ENCODE measurements at places on chromosomes 4 and X. TPM values are rescaled to one million over a fixed set of nuclear protein-coding genes. Genes with fewer than 3 reads are reported as not detected.

Gene PCYT1B
- total RNA-seq, result 0.92 TPM

Gene SCOC
- 74.6 TPM for total RNA-seq

Gene HSFX4
- total RNA-seq, result not detected

Gene SPANXC
- total RNA-seq, result not detected

Gene CSAG1
- not detected for total RNA-seq

Gene MAGEC1
- not detected for total RNA-seq

Gene PNMA6A
- total RNA-seq, result 3.9 TPM

Gene FAM9C
- total RNA-seq, result not detected

Gene PABPC4L
- 25.2 TPM for total RNA-seq

Gene TLL1
- under 0.01 TPM for total RNA-seq

Gene SH3BP2
- 19.1 TPM for total RNA-seq

Gene ELF4
- 13.1 TPM for total RNA-seq

Gene SPRY1
- total RNA-seq, result 5.9 TPM

Gene F8A2
- total RNA-seq, result not detected

Gene MAGEA9B
- total RNA-seq, result not detected

Gene MAGEB1
- not detected for total RNA-seq

Gene FAAH2
- under 0.01 TPM for total RNA-seq

Gene ARHGAP36
- total RNA-seq, result not detected

Gene RPA4
- 0.92 TPM for total RNA-seq

Gene RENBP
- 2.1 TPM for total RNA-seq

Gene MSX1
- total RNA-seq, result 5.3 TPM

Gene LGI2
- total RNA-seq, result under 0.01 TPM

Gene UGT2B10
- not detected for total RNA-seq

Gene SH2D1A
- total RNA-seq, result not detected

Gene PRSS12
- 120 TPM for total RNA-seq

Gene DCAF8L2
- total RNA-seq, result not detected

Gene TENM3
- 28.5 TPM for total RNA-seq

Gene BANK1
- 0.14 TPM for total RNA-seq

Gene EPGN
- 26.2 TPM for total RNA-seq

Gene DOK7
- total RNA-seq, result 0.32 TPM

Gene ADRA2C
- total RNA-seq, result 2.6 TPM

Gene PHKA1
- 21.1 TPM for total RNA-seq

All from smooth muscle cell of the umbilical artery (primary cell).